ENCODE measurements at places on chromosomes 2 and 18. TPM values are rescaled to one million over a fixed set of nuclear protein-coding genes. Genes with fewer than 3 reads are reported as not detected.

DNA sequence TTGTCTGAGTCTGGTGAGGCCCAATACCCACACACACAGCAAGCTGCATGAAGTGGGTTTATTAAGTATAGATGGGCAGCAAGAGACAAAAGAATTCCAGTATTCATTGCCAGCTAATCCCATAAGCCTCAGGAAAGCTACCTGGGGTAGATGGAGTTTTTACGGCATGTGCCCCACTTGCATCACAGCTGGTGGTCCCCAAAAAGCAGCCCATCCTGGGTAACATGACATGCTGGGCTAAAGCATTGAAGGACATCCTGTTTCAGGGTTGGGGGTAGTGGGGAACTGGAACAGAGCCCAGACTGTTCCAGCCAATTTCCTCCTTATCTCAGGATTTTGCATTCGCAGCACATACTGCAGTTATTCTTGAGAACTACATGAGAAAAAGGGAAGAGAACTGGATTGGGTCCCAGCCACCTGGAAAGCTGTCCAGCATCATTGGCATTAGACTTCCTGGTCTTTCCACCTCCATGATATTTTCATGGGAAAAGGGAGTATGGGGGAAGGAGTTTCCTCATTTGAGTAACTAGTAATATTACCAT, 240.1 kb upstream of the MMADHC start:
- no peak for DNase-seq

The RESP18 gene
- total RNA-seq, result not detected

DNA sequence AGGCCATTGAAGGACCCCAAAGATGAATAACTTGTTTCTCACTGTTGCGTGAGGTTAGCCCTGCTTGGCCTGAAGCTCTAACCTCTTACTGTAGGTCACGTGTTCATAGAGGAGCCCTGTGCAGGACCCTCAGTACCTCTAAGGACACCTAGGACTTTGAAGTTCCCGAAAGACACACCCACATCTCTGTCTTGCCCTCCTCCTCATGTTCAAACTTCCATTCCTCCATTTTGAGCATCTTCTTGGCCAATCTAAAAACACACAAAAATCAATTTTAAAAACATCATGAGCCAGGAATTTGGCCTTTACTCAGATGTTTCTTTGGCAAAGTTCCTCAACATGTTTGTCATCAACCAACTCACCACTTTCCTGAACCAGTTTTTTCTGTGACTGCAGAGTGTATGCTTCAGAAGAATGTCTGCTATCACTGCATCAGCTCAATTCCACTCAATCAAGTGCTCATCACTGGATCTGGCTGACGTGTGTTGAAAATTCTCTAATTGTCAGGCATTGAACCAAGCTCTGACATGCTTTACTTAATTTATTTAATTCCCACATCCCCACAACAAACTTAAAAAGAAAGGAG, 101.6 kb downstream of the AP1S3 start:
- DNase-seq, result no peak

DNA sequence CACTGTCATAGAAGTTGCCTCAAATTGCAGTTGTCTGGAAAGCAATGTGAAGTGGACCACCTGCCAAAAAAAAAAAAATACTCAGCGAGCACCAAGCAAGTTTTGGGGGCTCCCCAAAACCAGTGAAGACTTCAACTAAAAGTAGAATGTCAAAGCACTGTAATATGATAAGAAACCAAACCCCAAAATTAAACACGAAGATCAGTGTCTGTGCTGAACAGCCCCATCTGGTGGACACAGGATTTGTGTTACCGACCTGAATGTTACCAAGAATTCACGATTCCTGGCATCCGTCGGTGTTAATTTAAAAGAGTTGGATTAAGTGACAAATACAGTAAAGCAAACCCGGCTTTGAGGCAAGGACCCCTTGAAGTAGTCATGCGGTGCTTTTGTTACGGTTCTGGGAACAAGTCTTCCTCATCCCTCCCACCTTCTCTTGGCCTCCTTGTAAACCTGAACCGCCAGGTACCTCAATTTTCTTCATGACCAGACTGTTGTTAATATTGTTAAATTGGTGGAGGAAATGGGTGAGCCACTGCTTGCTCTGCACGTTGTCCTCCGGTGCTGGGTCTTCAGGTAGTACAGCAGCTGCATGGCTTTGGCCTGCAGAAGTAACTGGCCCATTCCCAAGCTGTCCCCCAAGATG, 31.3 kb upstream of the SSB start:
- peak; percentile 31 for DNase-seq

GRCh38 chr2:105744909-105745853, at the start of gene NCK2:
Gene NCK2, plus strand, starts transcription at chr2:105744912. Its CDS starts 110,152 bp downstream, at chr2:105855064.
- peak; percentile 44 for DNase-seq

The SNED1 gene
- 3.2 TPM for total RNA-seq

Data from WTC11 (cell line).